ENCODE measurements at places on chromosomes 2 and 18.

GRCh38 chr2:191977754-191978153 lies 130.9 kb upstream of the CAVIN2 start:
- no peak for DNase-seq

DNA sequence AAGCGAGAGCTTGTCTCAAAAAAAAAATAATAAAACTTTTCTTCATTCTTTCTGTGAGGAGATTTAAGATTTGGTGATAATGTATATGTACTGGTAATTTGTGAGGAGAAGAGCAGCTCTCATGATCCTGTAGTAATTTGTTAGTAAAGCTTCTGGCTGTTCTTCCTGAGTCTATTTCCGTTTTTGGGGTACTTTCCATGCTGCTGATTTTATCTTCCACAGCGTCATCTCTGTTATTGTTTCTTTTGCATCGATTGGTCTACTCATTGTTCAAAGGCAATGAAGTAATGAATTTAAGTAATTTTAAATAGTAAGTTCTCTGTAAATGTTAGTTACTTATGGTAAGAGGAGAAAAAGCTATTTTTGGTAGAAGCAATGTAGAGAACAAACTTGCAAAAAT lies 12.0 kb downstream of the NDUFAF7 start:
- no peak for DNase-seq

DNA sequence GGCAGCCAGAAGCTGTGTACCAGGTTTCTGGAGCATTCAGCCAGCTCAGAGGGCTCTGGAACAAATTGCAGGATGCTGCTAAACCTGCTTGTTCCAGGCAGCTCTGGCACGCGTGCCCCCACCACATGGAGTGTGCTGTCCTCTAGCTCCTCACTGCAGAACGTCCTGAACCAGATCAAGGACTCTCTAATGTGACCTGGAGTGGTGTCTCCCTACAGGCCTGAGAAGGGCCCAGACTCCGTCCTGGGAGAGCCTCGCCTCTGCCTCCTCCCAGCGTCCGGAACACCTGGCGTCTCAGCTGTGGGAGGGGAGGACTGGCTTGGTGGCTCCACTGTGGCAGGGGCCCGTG lies 115.6 kb upstream of the GPC1 start:
- no peak for DNase-seq

- DNase-seq, result no peak
Observed at GRCh38 chr2:24238158-24238557, 63.3 kb downstream of the FAM228A start.

DNA sequence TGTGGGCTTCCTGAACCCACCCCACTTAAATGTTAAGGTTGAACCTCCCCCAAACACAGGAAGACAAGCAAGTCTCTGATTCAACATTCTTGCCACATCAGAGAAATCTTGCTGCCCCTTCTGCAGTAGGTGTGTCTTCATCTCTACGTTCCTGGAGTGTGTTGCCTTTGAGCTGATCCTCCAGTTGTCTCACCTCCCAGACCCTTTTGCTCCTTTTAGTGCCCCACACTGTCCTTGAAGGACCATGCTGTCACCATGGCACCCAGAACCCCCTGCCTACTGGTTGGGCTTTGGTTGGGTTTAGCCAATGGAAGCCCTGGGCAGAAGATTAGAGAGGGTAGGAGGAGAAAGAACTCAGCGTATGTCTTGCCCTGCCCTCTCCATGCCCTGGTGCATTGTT lies 10.7 kb downstream of the CAB39 start:
- DNase-seq, result no peak

GRCh38 chr18:9328776-9329175 lies 5.8 kb upstream of the TWSG1 start:
- DNase-seq, result no peak
